ENCODE measurements at places on chromosomes 11 and 22.

- no peak for DNase-seq
These were observed 10.1 kb downstream of the SYT12 start for GRCh38 chr11:67032830-67033551.

- no peak for DNase-seq
These were observed 276.1 kb upstream of the NCAM1 start for GRCh38 chr11:112685111-112685510.

- no peak for DNase-seq
These were observed 39.3 kb upstream of the SOX6 start for GRCh38 chr11:16395601-16396000.

GRCh38 chr11:121961321-121961801, 154.7 kb downstream of the BLID start:
- DNase-seq: no peak

- no peak for DNase-seq
These were observed 9.0 kb upstream of the BID start for GRCh38 chr22:17783312-17783711.

DNA sequence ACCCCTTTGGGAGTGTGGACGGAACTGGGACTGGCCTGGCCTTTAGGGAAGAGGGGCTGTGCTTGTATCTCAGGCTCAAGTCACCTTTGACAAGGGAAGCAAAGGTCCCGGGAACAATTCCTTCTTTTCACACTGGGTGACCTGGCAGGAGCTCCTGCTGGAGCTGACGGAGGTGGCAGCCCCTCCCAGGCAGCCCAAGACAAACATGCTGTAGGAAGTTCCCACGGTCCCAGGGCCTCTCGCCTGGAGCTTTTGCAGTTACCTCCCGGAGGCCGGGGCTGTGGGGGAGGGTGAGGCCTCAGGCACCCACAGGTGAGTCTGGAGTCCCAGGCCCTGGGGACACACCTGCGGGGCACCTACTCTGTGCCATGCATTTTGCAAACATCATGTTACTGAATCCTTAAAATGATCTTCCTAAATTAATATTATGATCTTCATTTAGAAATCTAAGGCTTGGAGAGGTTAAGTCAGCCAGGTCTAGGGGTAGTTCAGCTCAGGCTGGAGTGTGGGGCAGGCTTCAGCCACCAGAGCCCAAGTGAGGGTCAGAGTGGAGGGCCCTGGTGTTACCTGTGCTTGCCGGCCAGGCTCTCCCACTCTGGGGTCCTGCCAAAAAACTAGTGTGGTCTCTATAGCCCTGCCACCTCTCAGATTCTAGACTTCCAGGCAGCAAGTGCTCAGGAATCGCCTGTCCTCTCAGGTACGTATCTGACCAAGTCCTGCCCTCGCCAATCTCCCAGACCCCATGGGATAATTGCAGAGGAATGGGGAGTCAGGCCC, 15.7 kb upstream of the MYEOV start:
- DNase-seq: no peak
